ENCODE measurements at places on chromosomes 7 and 10.
A peak's percentile ranks its signal among the peaks of the same experiment; 100 is the strongest.

DNA sequence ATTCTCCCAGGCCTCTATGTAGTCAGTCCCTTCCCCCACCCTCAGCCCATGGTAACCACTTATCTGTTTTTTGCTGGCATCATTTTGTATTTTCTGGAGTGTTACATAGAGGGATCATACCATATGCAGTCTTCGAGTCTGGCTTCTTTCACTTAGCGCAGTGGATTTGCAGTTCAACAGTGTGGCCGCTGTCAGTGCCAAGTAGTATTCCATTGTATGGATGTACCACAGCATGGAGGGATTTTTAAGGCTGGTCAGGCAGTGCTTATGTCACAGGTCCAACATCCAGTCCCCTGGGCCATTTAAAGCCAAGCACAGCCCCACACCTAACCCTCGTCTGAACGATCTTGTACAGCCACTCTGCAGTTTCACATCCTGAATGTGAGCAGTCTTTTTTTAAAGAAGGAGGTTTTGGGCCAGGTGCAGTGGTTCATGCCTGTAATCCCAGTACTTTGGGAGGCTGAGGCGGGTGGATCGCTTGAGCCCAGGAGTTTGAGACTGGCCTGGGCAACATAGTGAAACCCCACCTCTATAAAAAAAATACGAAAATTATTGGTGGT lies 121.8 kb downstream of the CUX1 start:
- DNase-seq: no peak

DNA sequence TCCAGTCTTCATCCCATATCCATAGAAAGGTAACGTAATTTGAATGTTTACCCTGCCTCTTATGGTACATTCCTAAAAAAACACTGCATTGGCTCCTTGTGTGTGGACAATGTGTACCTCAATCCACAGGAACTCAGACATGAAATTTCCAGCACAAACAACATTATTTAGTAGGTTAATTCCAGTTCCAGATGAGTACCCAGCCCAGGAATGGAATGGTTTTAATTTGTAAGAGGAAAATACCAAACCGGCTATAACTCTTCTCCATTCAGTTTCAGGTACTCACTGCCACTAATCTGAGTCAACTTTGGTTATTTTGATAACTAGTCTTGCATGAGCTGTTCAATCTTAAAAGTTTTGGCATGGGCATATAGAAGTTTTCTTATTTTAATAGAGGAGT lies 39.0 kb downstream of the TFPI2 start:
- DNase-seq: no peak

DNA sequence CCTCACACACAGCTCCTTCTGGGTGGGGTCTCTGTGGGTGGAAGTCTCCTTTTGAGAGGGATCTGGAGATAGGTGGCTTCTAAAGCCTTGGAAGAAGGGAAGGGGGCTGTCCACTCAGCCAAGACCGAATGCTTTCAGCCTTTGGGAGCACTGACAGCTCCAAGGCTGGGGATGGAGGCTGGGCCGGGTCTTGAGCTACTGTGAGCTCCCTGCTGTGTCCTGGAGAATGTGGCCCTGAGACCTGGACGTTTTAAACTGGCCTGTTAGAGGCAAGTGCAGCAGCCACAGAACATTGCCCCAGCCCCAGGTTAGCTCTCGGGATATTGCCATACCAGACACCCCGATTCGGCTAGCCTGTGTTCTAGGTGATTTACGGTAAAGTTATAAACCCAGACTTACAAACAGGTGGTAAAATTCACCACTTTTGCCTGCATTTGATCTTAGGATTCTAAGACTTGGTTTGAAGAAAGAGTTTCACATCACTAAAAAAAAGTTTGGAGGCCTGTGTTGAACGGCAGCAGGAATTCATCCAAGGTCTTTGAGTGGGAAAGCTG lies 548.5 kb upstream of the FOXK1 start:
- DNase-seq: no peak

- no peak for DNase-seq
Observed at GRCh38 chr10:107341281-107341680, 176.8 kb upstream of the SORCS1 start.

DNA sequence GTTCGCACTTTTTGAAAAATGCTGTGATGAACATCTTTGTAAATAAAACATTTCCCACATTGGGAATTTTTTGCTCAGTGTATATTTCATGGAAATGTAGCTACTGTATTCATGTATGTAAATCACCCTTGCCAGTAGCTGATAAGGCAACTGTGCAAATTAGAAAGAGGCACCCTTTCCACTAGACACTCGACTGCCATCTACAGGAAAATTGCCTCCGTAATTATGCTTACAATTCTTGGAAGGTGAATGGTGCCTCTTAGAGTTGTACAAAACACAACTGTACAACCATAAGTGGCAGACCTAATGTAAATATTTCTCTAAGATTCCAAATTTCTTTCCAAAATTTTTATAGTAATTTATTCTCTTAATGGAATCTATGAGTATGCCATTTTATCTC lies 491.7 kb downstream of the CCSER2 start:
- peak; percentile 39 for DNase-seq

DNA sequence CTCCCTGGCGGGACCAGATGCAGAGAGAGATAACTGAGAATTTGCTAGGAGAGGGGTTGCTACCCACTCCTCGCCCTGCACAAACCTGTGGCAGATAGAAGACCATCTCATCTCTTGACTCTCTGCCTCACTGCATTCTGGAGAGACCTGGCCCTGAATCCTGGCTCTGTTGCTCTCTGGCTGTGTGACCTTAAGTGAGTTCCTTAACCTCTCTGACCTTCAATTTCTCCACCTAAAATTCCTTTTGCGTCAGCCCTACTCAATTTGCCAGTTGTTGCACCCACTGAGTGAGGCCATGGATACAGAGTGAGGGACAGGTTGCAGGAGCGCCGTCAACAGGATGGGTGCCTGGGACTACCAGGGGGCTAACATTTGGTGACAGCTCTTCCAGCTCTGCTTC lies 5.2 kb downstream of the C10orf71 start:
- DNase-seq: no peak

DNA sequence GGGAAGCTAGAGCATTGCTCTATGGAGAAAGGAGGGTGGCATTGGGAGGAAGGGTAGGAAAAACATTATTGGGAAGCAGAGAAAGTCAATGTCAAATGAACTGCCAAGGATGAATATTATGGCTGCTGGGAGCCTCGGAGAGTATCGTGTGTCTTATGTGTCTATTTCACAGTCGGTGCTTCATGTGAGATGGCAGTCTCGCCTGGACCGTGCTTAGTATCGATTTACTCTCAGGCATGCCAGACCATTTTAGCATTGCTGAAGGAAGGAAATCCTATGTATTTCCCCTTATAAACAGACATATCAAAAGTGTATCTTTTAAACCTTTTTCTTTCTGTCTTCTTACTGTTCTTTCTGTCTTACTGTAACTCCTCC lies 612.6 kb downstream of the AUTS2 start:
- DNase-seq: peak; percentile 27

DNA sequence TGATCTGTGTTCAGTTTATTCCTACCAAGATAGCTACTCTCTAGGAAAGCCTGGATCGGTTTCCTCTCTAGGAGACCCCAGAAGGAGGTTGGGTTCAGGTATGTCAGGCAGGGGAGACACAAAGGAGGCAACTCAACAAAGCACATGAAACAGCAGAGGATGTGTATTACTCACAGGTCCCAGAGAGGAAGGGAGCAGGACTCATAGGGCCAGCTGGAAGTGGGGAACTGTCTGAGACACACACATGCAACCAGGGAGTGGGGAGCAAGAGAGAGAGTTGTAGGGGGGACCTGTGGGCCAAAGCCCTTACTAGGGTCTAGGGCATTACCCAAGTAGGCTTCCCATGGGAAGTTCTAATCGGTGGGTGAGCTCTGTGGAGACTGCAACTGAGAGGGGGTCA lies 10.2 kb upstream of the NRP1 start:
- no peak for DNase-seq

GRCh38 chr10:84138478-84139125 lies 707 bp upstream of the GHITM start:
- no peak for DNase-seq

GRCh38 chr7:43296306-43296705 lies 183.9 kb downstream of the HECW1 start:
- no peak for DNase-seq

DNA sequence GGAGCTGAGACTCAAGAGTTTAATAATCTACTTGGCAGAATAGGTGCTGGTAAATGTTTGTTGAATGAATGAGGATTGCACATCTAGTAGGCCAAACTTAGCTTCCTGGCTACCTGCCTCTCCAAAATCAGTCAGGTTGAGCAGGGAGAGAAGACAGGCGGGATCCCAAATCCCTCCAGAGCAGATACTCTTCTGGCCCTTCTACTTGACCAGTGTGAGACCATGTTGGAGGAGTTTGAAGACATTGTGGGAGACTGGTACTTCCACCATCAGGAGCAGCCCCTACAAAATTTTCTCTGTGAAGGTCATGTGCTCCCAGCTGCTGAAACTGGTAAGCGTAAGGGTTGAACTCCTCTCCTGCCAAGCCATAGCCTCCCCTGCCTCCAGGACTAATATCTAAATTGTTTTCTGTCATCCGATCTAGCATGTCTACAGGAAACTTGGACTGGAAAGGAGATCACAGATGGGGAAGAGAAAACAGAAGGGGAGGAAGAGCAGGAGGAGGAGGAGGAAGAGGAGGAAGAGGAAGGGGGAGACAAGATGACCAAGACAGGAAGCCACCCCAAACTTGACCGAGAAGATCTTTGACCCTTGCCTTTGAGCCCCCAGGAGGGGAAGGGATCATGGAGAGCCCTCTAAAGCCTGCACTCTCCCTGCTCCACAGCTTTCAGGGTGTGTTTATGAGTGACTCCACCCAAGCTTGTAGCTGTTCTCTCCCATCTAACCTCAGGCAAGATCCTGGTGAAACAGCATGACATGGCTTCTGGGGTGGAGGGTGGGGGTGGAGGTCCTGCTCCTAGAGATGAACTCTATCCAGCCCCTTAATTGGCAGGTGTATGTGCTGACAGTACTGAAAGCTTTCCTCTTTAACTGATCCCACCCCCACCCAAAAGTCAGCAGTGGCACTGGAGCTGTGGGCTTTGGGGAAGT lies 2.2 kb upstream of the MBLAC1 start:
- no peak for DNase-seq

- DNase-seq: no peak
Observed at GRCh38 chr7:36338256-36338655, 51.4 kb upstream of the ANLN start.

GRCh38 chr7:43491984-43492383 lies 90.9 kb upstream of the STK17A start:
- DNase-seq: no peak

- DNase-seq: peak; percentile 24
Observed at GRCh38 chr7:49389871-49390479, 383.5 kb upstream of the VWC2 start.

GRCh38 chr7:143934526-143935325 lies at the start of gene OR2F2:
Gene OR2F2 (plus strand): TSS chr7:143935233. CDS start chr7:143935233, 0 bp downstream.
- DNase-seq: no peak

- DNase-seq: no peak
Observed at GRCh38 chr10:102641402-102641801, 2.9 kb upstream of the TRIM8 start.

GRCh38 chr7:69108097-69108496 lies 490.2 kb upstream of the AUTS2 start:
- no peak for DNase-seq

DNA sequence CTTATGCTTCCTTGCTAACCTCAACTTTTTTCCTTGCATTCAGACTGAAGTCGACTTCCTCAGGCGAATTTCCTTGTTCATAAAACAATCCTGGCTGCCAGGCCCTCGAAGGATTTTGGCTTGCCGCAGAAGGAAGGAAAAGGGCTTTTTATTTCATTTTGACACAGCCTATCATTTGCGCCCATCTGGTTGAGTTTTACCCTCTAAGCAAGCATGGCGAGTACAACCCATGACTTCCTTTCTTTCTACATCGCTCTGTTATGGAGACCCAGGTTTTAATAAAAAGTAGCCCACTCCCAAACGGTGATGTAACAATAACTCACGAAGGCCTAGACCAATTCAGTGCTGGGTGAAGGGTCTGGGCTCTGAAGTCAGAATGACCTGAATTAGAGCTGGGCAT lies 109.3 kb downstream of the PRPF18 start:
- no peak for DNase-seq

DNA sequence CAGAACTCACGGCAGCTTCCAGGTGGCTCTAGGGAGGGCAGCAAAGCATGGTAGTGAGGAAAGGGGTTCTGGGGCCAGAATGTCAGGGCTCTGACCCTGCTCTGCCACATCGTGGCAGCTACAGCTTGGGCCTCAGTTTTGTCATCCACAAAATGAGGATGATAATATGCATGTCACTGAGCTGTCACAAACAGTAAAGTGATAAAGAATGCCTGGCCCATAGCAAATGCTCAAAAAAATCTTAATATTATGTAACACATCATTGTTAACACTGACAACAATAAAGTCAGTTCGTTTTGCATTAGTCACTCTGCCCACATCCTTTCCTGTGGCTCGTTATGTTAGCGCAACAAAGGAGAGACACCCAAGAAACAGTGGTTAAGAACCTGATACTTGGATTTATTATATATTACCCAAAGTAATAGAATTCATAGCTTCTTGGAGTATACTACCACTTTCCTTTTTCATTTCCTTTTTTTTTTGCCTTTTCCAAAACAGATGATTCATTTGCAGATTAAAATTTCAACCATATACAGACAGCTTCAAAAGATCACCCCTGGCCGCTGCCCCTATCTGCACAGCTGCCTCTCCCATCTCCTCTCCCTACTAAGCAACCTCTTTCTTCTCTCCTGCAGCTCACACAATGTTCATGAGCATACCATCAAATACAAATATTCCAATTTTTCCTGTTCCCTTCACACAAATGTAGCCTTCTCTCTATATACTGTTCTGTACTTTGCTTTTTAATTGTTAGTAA lies 45.5 kb upstream of the DDC start:
- no peak for DNase-seq

DNA sequence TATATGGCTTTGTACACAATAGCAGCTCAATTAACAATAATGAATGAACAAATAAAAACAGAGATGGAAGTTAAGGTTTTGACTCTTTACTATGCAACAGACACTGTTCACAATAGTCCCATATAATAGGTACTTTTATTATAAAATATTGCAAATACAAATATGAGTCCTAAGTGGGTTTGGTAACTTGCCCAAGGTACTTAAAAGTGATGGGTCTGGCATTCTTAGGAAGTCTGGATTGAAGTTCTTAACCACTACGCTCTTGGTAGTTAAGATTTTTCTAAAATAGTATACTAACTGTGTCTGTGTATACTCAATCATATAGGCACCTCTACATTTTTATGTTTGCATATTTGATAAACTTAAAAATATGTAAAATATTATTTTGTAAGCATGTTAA lies 55.5 kb downstream of the HGF start:
- no peak for DNase-seq

DNA sequence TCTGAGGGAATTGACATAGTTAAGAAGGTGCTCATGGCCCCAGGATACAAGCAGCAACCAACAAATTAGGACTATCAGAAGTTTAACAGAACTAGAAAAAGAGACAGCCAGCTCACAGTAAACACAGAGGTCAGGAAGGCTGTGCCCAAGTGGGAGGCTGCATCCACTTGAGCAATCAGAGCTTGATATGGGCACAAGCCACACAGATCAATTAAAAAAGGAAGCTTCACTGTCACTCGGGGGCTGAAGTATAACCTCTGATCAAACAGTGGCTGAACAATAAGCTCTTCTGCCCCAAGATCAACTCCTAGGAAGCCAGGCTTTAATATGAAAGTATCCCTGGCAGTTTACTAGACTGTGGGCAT lies 40.0 kb downstream of the ZNF438 start:
- DNase-seq: no peak

All from DMS 273 treated with DMSO at 0.1 percent for 48 hours (cell line).